ENCODE measurements at places on chromosomes 5 and 9.
A peak's percentile ranks its signal among the peaks of the same experiment; 100 is the strongest.

- DNase-seq: no peak
Observed at GRCh38 chr5:126438267-126438666, 15.1 kb downstream of the GRAMD2B start.

DNA sequence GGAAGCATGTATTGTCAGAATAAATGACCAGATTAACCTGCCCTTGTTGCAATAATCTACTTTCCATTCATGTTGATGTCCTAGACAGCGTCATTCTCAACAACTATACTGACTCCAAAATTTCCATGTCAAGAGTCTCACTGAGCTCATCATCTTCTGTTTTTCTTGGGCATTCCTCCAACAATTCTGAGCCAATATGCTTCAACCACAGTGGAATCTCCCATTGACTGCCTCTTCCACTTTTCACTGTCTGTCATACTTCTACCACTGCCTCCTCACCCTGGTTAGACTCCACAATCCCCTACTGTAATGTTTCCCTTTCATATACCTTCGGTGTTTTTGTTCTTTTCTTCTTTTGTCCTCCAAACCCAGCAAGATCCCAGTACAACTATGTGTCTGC, 162.8 kb downstream of the TLE1 start:
- no peak for DNase-seq

- no peak for DNase-seq
Observed at GRCh38 chr5:37663538-37663937, 176.3 kb downstream of the GDNF start.

DNA sequence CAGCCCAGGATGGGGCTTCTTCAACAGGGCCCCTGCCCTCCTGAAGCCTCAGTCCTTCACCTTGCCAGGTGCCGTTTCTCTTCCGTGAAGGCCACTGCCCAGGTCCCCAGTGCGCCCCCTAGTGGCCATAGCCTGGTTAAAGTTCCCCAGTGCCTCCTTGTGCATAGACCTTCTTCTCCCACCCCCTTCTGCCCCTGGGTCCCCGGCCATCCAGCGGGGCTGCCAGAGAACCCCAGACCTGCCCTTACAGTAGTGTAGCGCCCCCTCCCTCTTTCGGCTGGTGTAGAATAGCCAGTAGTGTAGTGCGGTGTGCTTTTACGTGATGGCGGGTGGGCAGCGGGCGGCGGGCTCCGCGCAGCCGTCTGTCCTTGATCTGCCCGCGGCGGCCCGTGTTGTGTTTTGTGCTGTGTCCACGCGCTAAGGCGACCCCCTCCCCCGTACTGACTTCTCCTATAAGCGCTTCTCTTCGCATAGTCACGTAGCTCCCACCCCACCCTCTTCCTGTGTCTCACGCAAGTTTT, 23.6 kb downstream of the PCDHGC5 start:
- peak; percentile 73 for DNase-seq

GRCh38 chr5:11224436-11225187, 463.6 kb upstream of the DAP start:
- no peak for DNase-seq

DNA sequence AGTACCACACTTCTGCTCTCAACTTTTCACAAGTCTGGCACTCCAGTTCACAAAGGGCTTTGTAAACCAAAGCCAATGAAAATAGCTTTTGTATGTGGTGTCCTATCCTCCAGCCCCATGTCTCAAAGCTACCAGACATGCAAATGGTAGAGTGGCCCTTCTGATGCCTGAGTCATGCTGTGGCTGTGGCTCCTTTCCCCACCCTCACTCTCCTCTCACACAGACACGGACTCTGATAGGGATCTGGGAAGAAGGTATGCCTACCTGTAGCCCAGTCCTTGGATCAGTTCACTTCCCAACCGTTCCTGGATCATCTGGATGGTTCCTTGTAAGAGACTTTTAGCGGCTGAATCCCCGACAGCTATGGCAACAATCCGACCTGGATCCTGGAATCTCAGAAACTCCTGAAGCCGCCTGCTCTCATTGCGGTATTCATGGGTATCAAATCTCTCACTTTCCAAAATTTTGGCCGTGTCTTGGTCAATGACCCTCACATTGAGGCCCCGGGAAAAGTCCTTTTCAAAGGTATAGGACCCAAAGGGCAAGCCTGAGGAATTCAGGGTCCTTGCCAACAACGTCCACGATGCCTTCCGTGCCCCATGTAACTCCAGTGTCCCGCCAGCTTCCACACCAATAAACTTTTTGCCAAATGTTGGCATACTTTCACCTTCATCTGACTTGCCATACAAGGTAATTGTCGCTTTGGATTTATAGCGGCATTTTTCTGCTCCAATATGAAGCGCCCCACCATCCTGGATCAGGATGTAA, 23.4 kb downstream of the CEMIP2 start:
- no peak for DNase-seq

- DNase-seq: no peak
Observed at GRCh38 chr5:22900801-22901310, 47.7 kb upstream of the CDH12 start.

DNA sequence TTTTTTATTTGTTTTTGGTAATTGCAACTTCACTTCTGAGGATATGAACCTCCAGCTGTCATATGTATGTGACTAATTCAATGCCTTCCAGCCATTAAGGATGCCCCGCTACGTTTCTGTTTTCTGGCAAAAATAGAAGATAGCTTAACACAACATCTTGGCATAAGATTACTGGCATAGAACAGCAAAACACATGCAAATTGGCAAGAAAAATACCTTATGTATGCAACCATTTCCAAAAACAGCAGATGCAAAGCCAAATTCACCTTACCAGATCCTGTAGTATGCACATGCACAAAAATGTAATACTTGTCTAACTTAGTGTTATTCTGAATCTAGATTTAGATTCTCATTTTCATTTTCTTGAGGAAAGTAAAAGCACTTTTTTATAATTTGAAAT, 461.1 kb upstream of the CYLC2 start:
- no peak for DNase-seq

DNA sequence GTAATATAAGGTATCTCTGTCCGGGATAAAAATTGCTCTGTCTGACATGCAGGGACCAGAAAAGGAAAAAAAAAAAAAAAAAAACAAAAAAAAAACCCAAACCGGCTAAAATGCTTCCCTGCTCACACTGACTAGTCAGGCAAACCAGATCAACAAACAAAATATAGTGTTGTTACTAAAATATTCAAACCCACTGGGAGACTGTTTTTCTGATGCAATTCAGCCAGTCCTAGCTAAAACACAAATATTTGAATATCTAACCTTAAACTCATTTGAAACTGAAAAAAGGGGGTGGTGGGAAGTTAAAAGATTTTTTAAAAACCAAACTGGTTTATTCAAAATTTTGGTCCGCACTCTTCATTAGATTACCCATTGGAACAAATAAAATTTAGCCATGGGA, 61.0 kb downstream of the APBA1 start:
- DNase-seq: no peak

DNA sequence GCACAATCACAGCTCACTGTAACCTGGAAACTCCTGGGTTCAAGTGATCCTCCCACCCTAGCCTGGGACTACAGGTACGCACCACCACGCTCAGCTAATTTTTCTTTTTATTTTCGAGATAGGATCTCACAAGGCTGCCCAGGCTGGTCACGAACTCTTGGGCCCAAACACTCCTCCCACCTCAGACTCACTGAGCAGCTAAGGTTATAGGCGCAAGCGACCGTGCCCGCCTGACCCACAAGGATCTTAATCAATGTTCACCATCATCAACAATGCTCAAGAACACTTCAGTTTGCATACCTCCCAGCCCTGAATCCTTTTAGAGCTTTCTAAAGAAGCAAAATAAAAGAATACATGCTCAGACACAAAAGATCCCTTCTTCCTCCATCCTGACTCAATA, 13.2 kb downstream of the ETF1 start:
- no peak for DNase-seq

DNA sequence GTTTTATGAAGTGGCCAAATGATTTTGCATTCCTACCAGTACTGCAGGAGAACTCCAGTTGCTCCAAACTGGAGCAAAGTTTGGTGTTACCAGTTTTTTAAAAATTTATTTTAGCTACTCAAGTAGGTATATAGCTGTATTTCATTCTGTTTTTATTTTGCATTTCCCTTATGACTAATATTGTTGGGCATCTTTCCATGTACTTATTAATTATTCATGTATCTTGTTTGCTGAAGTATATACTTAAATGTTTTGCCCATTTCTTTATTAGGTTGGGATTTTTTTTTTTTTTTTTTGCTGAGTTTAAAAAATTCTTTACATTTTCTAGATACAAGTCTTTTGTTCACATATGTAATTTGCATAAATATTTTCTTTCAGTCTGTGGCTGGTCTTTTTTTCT, 386.6 kb upstream of the DAB2 start:
- no peak for DNase-seq

DNA sequence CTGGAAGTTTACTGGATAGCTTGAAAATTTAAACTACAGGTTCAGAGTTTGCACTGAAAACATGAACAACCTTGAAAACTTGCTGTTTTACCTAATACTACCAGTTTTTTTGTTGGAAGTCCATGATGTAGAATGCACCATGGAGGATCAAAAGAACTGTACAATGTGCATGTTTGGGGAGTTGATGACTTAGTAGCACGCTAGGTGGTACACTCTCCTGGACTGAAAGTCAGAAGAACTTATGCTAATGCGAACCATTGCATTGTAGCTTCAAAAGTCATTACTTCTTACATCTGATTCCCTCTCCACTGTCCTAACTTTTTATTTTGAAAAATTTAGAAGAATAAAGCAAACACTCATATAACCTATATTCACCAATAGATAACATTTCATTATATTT, 211.0 kb downstream of the OSTF1 start:
- no peak for DNase-seq

GRCh38 chr5:124706729-124707361, 39.6 kb downstream of the ZNF608 start:
- DNase-seq: no peak

DNA sequence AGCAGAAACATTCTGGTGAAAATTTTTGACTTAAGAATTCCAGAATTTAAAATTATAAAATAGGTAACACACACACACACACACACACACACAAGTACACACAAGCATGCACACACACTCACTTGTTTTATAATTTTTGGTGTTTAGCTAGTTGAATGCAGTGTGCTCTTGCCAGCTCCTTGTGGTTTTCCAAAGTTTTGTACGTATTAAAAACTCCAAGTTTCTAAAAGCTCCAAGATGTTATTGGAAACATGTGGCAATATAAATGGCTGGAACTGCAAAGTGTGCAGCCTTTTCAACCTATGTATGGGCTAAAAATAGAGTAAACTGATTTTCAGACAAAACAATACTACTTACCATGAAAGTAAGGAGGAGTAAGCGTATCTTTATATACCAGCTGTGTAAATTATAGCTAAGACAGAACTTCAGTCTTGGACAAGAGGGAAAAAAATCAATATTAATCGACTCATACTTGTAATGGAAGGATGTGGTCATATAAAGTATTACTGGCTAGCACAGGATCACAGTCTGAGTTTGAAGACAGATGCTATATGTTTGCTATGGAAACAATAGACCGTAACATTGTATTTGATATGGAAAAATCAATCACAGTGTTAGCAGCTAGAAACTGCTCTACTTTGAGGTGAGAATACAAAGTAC, 727.1 kb upstream of the GRAMD2B start:
- DNase-seq: no peak

DNA sequence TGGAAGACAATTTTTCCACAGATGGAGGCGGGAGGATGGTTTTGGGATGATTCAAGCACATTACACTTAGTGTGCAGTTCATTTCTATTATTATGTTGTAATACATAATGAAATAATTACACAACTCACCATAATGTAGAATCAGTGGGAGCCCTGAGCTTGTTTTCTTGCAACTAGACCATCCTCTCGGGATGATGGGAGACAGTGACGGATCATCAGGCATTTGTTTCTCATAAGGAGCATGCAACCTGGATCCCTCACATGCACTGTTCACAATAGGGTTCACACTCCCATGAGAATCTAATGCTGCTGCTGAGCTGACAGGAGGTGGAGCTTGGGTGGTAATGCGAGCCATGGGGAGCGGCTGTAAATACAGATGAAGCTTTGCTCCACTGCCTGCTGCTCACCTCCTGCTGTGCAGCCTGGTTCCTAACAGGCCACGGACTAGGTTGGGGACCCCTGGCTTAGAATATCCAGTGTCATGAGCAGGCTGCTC, 1.6 kb downstream of the STKLD1 start:
- no peak for DNase-seq

- no peak for DNase-seq
Observed at GRCh38 chr5:38420691-38421390, 135.6 kb downstream of the LIFR start.

GRCh38 chr9:105950448-105950847, 256.1 kb downstream of the TMEM38B start:
- DNase-seq: no peak

GRCh38 chr9:127316586-127317323, 52.2 kb downstream of the GARNL3 start:
- no peak for DNase-seq

GRCh38 chr5:2891781-2892180, 140.3 kb upstream of the IRX2 start:
- no peak for DNase-seq

DNA sequence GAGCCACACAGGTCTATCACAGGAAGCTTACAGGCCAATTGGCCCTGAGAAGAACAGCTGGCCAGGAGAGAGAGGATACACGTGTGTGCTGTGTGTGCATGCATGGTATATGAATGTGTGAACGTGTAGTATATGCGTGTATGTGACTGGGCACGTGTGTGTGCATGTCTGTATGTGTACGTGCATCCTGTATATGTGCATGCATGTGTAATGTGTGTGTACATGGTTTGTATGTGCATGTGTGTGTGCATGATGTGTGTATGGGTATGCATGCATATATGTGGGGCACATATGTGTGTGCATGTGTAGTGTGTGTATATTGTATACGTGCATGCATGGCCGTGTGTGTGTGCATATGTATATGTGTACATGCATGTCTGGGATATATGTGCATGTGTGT, 57.0 kb upstream of the FCN2 start:
- no peak for DNase-seq

DNA sequence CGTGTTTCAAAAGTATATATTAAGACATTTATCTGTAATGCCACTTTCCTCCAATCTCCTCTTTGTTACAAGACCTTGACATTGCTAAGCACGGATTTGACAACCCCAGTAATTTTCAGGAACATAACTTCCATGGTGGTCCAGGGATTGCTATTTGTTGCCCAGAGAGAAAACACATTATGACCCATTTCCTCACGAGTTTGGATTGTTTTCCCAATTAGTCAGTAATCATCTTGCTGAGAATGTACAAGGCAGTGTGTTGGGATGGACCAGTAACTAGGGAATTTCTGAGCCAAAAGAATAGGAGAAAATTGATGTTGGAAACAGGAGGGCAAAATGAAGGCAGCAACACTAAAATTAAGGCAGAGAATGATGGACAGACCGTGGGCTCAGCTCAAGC, 574.1 kb downstream of the EBF1 start:
- no peak for DNase-seq

GRCh38 chr5:112097768-112098167, 321.3 kb downstream of the EPB41L4A start:
- DNase-seq: no peak

GRCh38 chr5:6576861-6577501, 55.9 kb downstream of the NSUN2 start:
- DNase-seq: no peak

DNA sequence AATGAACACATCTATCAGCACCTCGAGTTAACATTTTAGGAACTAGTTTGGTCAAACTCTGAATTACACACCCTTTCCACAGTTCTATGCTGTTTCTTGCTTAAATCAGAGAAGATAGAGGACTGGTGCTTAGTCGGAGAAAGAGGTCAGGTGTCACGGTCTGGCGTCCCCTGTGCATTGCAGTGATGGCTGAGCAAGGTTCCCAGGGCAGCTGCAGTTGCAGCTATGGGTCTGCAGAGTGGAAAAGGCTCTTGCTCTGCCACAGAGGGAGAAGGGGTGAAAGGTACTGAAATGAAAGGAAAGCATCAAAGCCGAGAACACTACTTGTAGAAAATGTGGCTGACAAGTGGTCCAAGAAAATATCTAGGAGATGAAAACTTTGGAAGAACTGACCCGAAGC, 25.2 kb upstream of the SH3RF2 start:
- DNase-seq: no peak
